ENCODE measurements at places on chromosomes 13 and 19.

DNA sequence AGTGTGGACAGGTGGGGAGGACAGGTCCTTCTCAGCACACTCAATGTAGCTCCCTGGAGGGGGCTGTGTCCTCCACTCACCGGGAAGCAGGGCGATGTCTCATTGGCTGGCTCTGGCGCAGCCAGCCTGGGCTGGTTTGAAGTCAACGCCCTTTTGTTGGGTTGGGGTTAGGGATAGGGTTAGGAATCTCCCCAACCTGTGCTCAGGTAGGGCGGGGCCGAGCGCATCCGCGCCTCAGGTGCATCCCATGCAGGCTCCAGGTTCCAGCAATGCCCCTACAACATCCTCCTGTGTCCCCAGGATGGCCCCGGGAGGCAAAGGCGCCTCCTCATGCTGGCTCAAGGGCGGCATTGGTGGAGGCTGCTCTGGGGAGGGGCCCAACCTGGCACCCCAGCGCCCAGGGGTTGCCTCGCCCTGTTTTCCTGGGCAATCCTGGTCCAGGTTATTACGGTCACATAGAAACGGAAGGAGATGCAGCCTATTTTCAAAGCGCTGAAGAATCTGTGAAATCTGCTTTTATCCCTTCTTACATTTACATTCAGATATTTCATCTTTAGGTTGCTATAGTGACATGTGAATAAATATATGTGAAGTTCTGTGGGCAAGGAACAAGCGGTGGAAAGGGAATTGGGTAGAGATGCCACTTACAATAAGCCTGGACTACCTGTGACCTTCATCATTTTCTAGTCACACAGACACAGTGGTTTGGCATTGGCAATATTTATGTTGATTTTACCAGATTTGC lies 74.3 kb downstream of the TM9SF2 start:
- no peak for DNase-seq

GRCh38 chr13:97385146-97385545 lies 48.8 kb upstream of the RAP2A start:
- DNase-seq: no peak

- no peak for DNase-seq
Observed at GRCh38 chr19:33208371-33208895, 14.3 kb downstream of the LRP3 start.

DNA sequence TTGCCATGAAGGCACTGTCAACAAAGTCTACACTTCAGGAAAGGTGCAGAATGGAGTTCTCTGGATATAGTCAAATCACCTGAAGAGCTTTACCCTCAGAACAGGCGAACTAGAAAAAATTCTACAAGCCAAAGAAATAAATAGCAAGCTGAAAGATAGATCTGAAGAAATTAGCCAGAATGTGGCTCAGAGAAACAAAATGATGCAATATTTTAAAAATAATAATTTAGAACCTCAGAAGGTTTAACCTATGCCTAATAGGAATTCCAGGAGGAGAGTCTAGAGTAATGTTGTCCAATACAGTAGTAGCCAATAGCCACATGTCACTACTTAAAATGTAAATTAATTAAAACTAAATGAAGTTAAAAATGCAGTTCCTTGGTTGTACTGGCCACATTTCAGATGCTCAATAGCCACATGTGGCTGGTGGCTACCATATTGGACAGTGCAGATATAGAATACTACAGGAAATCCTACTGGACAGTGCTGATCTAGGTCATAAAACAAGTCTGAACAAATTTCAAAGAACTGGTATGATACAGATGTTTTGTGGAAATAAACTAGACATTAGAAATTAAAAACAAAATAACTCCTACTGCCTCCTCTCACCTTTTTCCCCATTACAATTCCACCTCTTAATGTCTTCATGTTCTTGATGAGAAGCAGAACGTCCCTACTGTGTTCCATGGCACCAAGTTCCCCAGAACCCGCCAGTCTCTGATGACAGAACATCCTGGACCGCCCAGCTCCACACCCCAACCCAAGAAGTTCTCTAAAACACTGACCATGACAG lies 679 bp upstream of the CDADC1 start:
- no peak for DNase-seq

GRCh38 chr13:75785130-75785529 lies 149.0 kb downstream of the LMO7 start:
- DNase-seq: no peak

DNA sequence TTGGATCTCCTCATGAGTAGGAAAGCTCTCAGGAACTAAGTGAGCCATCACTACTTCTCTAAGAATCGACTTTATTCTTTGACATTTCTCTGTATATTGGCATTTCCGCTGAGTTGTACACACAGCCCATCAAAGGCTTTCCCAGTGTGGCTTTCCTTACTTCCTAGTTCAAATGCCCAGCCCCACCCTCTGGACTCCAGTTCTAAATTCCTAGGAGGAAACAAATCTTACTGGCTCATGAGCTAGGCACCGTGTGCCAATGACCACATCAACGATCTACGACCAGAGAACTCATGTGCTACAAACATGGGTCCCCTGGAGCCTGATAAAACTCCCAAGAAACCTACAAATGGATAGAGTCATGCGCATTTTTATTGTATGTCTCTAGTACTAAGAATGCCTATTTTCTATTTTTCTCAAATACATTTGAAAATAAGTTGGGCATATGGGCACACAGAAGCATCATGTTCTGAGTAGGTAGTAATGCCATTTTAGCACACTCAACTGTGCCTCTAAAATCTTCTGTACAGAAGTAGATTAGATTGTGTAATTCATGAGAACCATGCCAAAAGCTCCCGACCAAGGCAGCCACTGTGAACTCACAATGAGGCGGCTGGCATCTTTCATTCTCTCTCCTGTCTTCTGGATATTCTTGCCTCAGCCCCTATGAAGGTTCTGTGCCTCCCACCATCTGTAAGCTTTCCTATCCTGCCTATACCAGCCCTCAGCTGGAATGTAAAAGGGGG lies 10.5 kb upstream of the RAP2A start:
- DNase-seq: no peak

- DNase-seq: no peak
Observed at GRCh38 chr19:33928458-33928950, 131.8 kb downstream of the KCTD15 start.

DNA sequence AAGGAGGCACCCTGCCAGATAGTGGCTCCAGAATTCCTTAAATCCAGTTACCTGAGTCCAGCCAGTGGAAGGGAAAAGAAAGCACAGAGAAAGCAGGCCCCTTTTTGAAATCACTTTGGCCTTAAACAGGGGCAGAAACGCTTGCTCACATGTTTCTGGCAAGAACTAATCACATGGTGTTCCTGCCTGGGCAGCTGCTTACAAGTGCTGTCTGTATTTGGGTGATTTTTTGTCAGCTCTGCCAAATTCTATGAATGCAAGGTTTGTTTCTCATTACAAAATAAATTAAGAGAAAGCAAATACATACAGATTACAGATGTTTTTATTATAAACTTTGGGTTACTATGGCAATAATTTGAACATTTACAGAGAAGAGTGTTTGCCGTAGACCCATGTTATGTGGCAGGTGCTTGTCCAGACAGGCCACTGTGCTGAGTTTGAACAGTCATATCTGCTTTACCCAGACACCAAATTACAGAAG lies 1237.8 kb downstream of the SLITRK5 start:
- DNase-seq: no peak

DNA sequence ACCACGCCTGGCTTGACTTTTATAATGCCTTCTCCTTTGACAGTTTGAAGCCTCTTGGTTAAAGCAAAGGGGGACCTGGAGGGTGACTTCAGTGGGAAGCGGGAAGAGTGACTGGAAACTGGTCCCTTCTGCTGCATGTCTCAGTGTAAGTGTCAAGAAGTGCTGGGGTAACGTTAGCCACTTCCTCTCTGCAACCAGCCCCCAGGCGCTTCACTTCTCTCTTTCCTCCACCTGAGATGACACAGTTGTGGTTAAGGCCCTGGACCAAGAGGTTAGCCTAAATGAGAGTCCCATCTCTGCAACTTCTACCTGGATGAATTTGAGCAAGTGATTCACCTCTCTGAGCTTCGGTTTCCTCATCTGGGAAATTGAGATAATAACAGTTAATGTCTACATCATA lies 16.3 kb downstream of the LEUTX start:
- DNase-seq: no peak

GRCh38 chr13:77492982-77493381 lies 42.5 kb upstream of the SCEL start:
- peak; percentile 19 for DNase-seq

- DNase-seq: no peak
Observed at GRCh38 chr19:29880498-29881081, 61.4 kb upstream of the URI1 start.

GRCh38 chr13:110559429-110559943 lies 2.0 kb downstream of the RAB20 start:
- no peak for DNase-seq

GRCh38 chr13:38688674-38689073 lies 1.8 kb downstream of the FREM2 start:
- no peak for DNase-seq

- DNase-seq: no peak
Observed at GRCh38 chr13:49560270-49561061, 24.9 kb downstream of the RCBTB1 start.

DNA sequence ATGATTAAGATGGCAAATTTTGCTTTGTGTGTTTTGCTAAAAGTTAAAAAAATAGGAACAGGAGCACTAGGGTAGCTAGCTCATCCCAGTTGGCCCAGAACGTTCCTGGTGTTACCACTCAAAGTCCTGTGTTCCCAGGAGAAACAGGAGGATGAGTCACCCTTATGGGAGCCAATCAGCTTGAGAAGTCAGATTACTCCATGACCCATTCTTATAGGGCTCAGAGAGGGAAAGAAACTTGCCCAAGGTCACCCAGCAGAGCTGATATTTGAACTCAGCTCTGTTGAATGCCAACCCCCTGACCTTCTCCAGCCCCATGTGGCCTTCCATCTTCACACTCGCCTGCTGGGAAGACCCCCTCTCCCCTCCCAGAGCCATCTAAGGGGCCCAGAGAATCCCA lies 13.0 kb downstream of the NMRK2 start:
- DNase-seq: no peak

GRCh38 chr19:5828661-5829566 lies 10.6 kb downstream of the FUT6 start:
- DNase-seq: no peak

GRCh38 chr13:76667551-76667950 lies 218.7 kb downstream of the KCTD12 start:
- no peak for DNase-seq

Measured in substantia nigra (tissue), 51 donors.